ENCODE measurements at places on chromosomes 4 and X. TPM values are rescaled to one million over a fixed set of nuclear protein-coding genes. Genes with fewer than 3 reads are reported as not detected.

Gene ZNF141
- total RNA-seq, result 31.5 TPM

Gene MAGEA2
- not detected for total RNA-seq

Gene SSX2B
- total RNA-seq, result not detected

Gene SORBS2
- total RNA-seq, result not detected

Gene TEX13B
- not detected for total RNA-seq

Gene BEND4
- total RNA-seq, result 0.05 TPM
